NCI-H460 (cell line): ENCODE measurements at places on chromosomes 16 and 17. TPM values are rescaled to one million over a fixed set of nuclear protein-coding genes. Genes with fewer than 3 reads are reported as not detected.

Gene SECTM1
- total RNA-seq: 13.0 and 19.3 TPM in 2 replicates

Gene C17orf50
- not detected in 2 replicates for total RNA-seq

Gene ADGRG3
- total RNA-seq: 8.8 and 9.8 TPM in 2 replicates

Gene FOXO3B
- total RNA-seq: 3.4 and 4.1 TPM in 2 replicates

Gene SLC38A10
- total RNA-seq: 41.8 and 49.3 TPM in 2 replicates

DNA sequence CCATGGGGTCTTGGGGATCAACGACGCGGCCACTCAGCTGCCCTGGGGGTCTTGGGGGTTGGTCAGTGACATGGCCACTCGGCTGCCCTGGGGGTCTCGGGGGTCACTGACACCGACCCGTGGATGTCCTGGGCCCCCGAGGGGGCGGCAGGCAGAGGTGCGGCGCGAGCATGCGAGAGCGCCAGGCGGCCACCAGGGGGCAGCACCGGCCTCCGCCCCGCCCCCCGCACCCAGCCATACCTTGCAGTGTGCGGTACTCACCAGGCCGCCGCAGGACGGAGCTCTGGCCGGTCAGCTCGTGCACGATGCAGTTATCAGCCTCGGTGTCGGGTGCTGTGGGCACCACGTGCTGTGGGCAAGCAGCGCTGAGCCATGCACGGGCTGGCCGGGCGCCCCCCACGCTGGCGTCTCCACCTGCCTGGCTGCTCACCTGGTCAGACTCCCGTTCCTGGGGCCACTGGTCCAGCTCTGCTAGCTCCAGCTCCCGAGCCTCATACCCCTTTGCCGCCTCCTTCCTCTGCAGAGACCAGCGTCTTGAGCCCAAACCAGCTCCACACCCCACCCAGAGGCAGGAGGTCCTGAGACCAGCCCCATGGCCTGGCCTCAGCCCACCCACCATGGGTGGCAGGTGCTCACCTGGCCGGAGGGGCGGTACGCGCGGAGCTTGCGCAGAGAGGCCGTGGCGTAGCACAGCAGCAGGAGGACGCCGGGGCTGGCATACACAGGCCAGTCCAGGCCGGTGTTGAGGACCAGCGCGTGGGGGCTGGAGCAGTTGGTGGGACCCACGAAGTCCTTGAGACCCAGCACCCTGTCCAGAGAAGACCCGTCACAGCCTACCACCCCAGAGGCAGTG lies 31.2 kb downstream of the CTU2 start:
- peak; percentile 19 for DNase-seq

GRCh38 chr17:48954300-48954755 lies 9.7 kb upstream of the SNF8 start:
- DNase-seq: no peak

- no peak for DNase-seq
Measured at GRCh38 chr16:3004319-3004718, 8.4 kb upstream of the CLDN9 start.

GRCh38 chr17:41956522-41956921 lies 10.1 kb upstream of the CNP start:
- DNase-seq: no peak

- no peak for DNase-seq
Measured at GRCh38 chr17:80006339-80006720, 29.3 kb downstream of the TBC1D16 start.

- DNase-seq: no peak
Measured at GRCh38 chr16:57686577-57686976, 8.0 kb upstream of the DRC7 start.

DNA sequence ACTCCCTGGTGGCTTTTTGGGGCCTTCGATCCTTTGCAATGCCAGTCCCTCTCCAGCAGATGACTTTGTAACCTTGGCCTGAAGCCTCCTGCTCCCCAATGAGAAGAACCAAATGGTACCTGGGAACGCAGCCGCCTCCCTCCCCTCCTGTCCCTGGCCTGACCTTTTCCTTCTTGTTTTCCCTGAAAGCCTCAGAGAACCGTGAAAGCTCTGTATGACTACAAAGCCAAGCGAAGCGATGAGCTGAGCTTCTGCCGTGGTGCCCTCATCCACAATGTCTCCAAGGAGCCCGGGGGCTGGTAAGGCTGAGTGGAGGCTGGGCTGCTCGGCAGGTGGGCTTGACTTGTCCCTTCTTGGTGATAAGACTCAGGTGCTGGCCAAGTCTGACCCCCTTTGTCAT lies 88.0 kb downstream of the SDR42E1 start:
- no peak for DNase-seq

DNA sequence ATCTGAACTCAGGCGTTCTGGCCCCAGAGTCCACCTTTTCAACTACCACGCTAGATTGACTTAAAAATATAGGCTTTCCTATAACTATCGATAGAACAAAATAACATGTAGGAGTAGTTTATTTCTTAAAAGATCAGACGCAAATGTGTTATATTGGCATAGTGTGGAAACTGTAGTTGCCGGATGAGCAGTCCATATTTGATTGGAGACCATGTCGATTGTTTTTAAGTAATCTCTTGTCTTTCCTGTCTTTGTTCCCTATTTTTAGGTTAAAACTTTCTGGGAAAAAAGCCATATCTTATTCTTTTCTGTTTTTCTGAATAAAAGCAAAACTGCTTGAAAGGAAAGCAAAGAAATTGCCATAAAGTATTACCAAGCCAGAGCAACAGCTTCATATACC lies 53.1 kb downstream of the GAN start:
- no peak for DNase-seq

- no peak for DNase-seq
Measured at GRCh38 chr17:82213251-82214011, 789 bp upstream of the CCDC57 start.

- no peak for DNase-seq
Measured at GRCh38 chr16:68190081-68190480, 45.8 kb downstream of the ESRP2 start.

DNA sequence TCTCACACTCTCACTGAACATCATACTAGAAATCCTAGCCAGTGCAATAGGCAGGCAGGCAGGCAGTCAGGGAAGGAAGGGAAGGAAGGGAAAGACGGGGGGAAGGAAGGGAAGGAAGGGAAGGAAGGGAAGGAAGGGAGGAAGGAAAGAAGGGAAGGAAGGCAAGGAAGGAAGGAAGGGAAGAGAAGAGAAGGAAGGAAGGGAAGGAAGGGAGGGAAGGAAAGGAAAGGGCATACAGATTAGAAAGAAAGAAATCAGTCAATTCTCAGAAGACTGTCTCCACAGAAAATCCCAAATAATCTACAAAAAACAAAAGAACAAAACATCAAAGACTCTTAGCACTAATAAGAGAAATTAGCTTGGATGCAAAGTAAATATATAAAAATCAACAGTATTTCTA lies 93.9 kb downstream of the CPPED1 start:
- DNase-seq: no peak

GRCh38 chr17:30545024-30545423 lies 67.8 kb downstream of the GOSR1 start:
- no peak for DNase-seq

GRCh38 chr16:1938316-1938715 lies 4.7 kb downstream of the MSRB1 start:
- DNase-seq: no peak
